ENCODE measurements at places on chromosomes 4 and X.

DNA sequence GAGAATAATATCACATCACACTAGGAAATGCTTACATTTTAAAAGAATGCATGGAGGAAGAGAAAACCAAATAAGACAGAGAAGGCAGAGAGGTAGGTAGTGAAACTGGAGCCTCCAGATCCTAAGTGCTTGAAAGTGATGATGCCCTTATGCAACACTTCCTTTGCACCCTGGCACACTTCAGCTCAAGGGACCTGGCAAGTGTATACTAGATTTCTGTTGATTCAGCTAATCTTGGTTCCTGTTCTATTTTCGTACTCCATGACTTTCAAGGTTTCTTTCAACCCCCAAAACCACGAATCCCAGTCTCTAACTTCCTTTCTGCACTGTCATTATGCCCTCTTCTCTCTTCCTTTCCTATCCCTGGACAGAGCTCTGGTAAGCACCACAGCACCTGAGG is 36.9 kb upstream of the SH3KBP1 start:
- no peak for DNase-seq

DNA sequence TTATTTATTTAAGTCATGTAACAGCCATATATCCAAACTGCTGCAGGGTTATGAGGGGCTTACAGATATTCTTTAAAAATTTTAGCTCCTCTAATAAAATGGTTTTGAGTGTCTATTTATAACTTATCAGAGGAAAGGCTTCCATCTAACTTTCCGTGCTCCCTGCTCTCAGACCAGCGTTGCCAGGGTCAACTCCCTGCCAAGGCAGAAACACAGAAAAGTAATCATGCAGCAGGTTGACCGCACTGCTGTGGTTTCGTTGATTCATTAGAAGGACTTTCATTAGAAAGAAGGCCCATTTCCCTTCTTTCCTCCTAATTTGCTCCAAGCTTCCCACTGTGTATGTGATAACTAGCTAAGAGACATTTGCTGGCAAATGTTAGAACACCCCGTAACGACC is 33.9 kb downstream of the BCLAF3 start:
- no peak for DNase-seq

DNA sequence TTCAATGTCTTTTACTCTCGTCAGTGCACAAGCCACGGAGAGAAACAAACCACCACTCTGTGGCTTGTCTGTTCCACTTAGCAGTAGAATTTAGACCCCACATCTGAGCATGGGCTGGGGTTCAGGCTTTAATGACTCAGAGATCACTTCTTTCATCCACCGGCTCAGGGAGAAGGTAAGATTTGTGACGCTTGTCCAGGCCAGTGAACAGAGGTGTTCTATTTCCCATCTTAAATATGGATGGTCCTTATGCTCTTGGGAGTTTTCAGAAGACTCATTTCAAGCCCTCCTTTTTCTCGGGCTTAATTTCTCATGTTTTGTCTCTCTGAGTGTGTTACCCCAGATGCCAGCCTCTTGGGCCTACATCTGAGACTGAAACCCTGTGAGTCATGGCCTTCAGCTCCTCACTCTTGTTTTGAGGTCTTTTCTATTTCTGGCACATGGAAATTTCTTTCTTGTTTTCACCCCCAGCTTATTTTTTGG is 127.4 kb upstream of the SFRP2 start:
- DNase-seq = no peak

DNA sequence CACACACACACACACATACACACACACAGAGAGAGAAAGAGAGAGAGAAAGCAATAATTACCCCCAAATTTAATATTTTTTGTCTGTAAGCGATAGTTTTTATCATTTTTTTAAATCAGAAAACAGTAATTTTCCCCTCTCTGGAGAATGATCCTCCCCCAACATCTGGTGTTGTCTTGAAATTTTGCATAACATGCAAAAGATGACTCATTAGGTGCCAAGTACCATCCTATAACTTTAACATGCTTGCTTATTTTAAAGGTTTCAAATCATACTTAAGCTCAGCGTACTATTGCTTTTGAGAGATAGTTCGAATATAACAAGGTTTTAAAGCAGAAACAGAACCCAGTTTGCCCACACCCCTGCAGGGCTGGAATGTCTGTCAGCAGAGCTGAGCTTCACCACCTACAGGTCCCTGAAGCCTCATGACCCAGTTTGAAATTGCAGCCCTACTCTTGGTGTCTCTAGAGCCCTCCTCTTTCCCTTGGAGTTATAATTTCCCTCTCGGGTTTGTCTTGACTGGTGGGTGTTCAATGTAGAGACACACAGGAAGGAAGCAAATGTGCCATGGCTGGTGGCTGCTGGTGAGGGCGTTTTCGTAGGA is 175.0 kb upstream of the HS3ST1 start:
- DNase-seq = no peak

DNA sequence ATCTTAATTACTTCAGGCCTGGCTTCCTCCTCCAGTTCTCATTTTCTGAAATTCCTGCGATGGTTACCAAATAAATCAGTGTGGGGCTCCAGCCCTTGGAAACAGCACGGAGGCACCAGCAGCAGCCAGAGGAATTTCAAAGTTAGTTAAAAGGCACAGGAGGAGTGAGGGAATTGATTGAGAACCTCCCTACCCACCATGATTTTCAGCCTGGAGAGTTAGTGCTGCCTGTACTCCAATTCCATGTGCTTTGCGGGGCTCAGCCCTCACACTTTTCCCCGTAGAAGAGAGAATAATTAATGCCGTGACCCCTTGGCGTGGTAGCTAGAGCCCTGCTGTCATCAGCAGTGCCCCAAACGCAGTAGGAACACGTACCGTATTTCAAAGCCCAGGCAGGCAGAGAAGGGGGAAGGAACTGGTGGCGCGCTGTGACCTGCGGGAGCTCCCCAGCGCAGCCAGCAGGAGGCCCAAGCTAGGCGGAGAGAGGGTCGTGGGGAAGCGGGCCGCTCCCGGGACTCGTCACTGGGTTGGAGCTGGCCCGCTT is 84.0 kb upstream of the IGFBP7 start:
- no peak for DNase-seq

GRCh38 chr4:136810626-136811025 is 721.7 kb downstream of the PCDH18 start:
- DNase-seq = no peak
